Activated naive CD8-positive, alpha-beta T cell treated with anti-CD3 and anti-CD28 coated beads for 36 hours (primary cell): ENCODE measurements at places on chromosomes 2 and 18.
A peak's percentile ranks its signal among the peaks of the same experiment; 100 is the strongest.

GRCh38 chr2:237496428-237496827 is 9.4 kb downstream of the MLPH start:
- no peak for DNase-seq

GRCh38 chr2:190408538-190409271 is 550 bp downstream of the MFSD6 start:
- peak; percentile 77 for DNase-seq

- no peak for DNase-seq
Observed at GRCh38 chr2:197891897-197892442, 87.6 kb downstream of the PLCL1 start.

GRCh38 chr2:123916051-123916450 is 109.0 kb upstream of the CNTNAP5 start:
- no peak for DNase-seq

- no peak for DNase-seq
Observed at GRCh38 chr2:37907501-37908225, 17.4 kb upstream of the RMDN2 start.

DNA sequence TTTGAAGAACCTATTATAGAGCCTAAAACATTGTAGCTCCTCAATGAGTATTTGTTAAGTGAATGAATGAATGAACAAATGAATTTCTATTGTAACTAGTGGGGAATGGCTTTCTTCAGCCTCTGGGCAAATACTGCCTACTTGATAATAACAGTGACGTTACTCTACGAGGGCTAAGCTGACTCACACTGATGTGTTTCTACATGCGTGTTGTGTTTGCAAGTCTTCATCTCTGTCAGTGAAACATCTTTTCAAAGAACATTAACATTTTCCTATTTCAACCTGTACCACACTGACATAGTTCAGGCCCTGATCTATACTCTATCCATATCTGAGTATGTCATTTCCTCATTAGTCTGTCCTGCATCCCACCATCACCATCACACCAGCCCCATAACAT is 319.9 kb upstream of the ACVR2A start:
- no peak for DNase-seq

DNA sequence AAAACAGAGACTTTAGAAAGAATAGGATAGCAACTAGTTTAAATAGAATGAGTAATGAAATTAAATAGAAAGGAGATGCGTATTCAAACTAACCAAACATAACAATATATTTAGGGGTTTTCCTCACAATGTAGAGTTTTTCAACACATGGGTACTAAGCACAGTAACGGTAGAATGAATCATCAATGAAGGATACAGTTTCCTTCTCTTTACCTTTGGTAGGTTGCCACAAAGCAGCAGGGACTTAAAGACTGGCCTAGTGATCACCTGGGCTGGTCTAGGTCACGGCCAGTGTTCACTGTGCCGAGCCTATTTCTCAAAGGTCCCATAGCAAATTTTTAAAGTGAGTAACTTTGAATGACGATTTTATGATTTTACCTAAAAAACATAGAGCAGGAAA is 311.7 kb downstream of the XIRP2 start:
- DNase-seq = no peak

GRCh38 chr2:65386344-65386743 is 46.1 kb downstream of the SPRED2 start:
- DNase-seq = no peak

- DNase-seq = no peak
Observed at GRCh38 chr18:68482815-68483214, 232.1 kb downstream of the TMX3 start.

GRCh38 chr18:43620936-43621335 is 343.6 kb upstream of the SYT4 start:
- DNase-seq = no peak

DNA sequence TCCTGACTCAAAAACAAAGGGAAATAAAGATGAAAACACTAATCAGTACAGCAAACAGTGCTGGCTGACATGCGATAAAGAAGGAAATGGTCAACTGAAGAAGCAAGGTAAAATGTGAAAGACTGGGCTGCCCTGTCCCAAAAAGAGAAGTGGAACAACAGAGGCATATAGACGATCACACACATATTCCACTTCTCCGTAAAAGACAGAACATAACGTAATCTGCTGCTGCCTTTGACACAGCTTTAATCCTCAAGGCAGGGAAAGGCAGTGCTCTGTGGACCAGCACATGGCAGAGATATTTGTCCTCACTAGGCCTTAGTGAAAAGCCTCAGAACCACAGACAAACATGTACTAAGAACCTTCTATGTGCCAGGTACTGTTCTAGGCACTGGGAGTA is 24.3 kb upstream of the REL start:
- no peak for DNase-seq

- no peak for DNase-seq
Observed at GRCh38 chr2:177221534-177221933, 8.9 kb downstream of the HNRNPA3 start.

DNA sequence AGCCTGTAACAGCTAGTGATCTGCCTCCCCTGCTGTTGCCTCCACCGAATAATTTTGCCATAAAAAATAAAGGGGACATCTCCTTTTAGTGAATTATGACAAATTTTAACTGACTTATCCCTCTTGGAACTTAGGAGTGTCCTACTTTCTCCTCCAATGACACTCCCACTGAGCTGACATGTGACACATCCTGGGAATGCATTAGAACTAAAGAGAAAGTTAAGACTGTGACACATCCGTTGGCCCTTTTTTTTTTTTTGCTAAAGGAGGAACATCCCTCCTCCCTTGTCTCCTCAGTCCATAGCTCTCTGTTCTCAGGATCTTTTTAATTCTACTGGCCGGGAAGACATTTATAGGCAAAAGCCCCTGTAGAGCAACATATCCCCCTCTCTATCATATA is 268.2 kb downstream of the NRXN1 start:
- no peak for DNase-seq

- no peak for DNase-seq
Observed at GRCh38 chr2:6723865-6724604, 141.7 kb downstream of the CMPK2 start.

DNA sequence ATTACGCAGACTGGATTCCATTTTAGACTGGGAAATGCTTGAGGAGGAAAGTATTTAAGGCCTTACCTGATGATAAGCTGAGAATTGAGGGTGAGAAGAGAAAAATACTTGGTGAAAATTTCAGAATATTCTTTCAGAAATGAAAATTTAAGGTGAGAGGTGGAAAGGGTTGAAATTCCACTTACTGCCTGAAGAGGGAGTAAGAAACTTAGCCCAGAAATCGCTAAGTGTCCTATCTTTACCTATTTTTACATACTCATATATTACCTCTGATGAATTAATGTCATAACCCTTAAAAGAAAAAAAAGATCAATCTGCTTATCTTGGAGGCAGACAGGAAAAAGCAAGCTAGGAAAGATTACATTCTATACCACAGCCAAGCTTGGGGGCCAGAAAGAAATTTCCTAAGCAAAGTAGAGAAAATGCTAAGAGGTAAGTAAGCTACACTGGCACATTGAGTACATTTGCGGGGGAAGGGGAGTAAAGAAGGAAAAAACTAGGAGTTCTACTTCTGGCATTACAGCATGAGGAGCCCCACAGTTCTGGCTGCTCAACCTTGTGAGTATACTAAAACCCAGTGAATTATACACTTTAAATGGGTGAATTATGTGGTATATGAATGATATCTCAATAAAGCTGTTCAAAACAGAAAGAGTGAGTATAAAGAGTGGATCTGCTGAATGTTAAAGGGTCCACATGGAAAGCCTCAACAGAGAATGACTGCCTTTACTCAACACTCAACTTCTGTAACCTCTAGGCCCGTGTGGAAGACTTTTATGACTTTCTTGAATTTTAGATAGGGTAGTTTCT is 33.8 kb downstream of the SMC6 start:
- no peak for DNase-seq

- no peak for DNase-seq
Observed at GRCh38 chr2:37549598-37549997, 121.8 kb downstream of the CDC42EP3 start.

DNA sequence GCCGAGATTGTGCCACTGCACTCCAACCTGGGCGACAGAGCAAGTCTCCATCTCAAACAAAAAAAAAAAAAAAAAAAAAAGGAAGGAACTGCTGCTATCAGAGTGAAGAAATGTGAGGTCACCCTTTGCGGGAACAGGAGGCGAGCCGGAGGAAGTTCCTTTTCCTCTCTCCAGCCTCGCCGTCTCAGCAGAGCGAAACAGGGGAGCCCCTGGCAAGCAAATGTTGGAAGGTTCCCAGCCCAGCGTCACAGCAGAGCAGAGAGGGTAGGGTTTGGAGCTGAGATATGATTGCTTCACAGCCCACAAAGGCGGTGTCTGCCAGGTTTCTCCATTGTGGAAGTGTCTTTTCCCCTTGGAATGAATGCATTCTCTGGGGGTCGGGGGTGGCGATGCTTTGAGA is 28.5 kb downstream of the SLC20A1 start:
- DNase-seq = no peak

- DNase-seq = no peak
Observed at GRCh38 chr2:124476291-124476690, 451.2 kb downstream of the CNTNAP5 start.

DNA sequence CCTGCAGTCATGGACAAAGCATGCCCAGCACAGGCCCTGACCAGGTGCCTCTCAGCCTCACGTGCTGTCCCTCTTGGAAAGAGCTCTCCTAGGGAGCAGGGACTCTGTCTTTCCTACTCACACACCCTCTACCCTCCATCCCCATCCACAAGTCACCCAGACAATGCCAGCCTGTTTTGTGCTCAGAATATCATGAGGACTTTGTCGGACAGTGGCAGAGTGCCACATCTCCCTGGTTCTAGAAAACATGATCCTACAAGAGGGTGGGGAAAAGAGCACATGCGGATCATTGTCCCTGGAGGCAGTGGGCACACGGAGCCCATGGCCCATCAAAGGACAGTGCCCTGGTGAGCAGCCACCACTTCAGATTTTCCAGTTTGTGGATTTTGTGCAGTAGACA is 3.7 kb upstream of the MAL start:
- DNase-seq = no peak

DNA sequence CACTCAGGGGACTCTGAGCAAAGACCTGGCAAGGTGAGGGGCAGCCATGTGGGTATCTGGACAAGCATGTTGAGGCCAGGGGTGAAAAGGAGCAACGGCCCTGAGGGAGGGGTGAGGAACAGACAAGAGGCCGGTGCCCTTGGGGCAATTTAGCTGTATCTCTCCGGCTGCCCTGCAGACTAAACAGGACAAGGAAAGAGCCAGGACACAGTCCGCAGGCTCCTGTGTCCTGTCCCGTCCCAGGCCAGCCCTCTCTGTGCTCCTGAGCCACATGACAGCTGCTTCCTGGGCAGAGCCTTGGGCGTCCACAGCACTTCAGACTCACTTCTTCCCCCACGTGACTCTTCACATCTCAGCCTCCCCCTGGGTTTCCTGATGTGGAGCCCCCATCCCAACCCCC is 206.1 kb downstream of the KLHL29 start:
- no peak for DNase-seq

- no peak for DNase-seq
Observed at GRCh38 chr2:145631561-145631960, 1111.6 kb upstream of the ZEB2 start.

GRCh38 chr18:45757005-45757404 is 33.0 kb downstream of the SLC14A1 start:
- no peak for DNase-seq

DNA sequence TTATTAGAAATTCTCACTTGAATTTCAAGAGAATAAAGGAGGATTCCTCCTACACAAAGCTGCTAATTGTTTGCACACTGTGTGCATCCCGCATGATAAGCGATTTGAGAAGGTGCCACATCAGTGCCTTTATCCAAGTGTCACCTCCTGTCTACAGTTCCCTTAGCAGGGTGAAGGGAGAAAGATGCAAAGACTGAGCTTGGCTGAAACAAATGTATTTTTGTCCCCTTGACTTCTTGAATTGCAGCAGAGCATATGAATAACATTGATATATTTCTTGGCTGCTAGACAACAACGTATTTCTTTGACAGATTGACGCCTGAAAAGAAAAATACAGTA is 255.1 kb downstream of the NEDD4L start:
- DNase-seq = no peak

- no peak for DNase-seq
Observed at GRCh38 chr18:22637787-22638186, 220.1 kb upstream of the CTAGE1 start.

DNA sequence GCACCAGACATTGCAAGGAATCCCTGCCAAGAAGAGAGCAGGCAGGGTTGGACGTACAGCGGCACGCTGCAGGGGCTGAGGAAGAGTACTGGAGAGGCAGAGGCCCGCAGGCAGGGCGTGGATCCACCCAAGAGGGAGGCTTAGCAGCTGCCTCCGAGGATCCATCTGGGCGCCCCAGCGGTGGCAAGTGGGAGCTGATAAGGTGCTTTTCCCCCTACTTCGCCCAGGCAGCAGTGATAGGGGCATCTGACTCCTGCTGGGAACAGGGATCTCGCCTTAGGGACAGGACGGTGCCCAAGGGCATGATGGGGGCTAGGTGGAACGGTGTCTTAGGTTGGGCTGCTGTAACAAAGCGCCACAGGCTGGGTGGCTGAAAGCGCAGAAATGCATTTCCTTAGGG is 67.4 kb upstream of the HS6ST1 start:
- no peak for DNase-seq

- no peak for DNase-seq
Observed at GRCh38 chr2:18218160-18218933, 339.9 kb downstream of the KCNS3 start.

GRCh38 chr18:55314031-55314430 is 274.0 kb downstream of the TCF4 start:
- DNase-seq = no peak

DNA sequence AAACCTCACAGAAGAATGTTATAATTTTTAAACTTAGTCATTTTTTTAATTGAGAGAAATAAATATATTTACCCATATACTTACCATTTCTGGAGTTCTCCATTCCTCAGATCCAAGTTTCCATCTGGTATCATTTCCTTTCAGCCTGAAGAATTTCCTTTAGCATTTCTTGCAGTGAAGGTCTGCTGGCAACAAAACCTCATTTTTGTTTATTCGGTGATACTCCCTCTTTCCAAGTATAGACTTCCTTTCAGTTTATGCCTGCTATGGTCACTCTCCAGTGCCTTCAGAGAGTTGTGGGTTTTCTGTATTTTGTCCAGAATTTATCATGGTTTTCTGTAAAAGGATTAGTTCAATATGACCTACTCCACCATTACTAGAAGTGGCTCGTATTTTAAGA is 17.0 kb downstream of the WDPCP start:
- no peak for DNase-seq

DNA sequence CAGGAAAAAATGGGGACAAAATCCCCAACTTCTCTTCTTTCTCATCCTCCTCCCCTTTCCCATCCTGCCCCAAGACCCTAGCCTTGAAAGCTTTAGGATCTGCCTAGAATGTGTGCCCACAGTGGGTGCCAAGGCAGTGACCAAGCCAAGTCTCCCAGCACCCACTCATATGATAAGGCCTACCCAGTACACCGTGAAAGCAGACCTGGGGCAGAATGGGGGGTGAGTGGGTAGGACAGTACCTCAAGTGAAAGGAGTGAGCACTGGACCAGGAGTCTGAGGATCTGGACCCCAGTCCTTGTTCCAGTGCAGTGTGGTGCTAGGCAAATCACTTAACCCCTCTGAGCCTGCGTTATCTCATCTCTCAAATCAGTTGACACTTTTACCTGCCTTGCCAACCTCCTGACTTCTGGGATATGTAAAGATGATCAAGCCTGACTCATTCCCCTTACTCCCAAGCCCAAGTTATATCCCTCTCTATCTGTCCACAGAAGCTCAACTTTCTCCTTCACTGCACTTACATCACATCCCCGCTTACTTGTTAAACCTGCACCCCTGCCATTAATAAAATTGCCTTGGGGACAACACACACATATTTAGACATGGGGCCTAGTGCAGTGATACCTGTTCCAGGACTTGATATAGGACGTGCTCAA is 109.7 kb downstream of the ATL2 start:
- DNase-seq = no peak
